ENCODE measurements at places on chromosomes 4 and X. TPM values are rescaled to one million over a fixed set of nuclear protein-coding genes. Genes with fewer than 3 reads are reported as not detected.
A peak's percentile ranks its signal among the peaks of the same experiment; 100 is the strongest.

The SORBS2 gene
- total RNA-seq: 47.7 TPM

GRCh38 chr4:151806511-151806927, 45.7 kb upstream of the GATB start:
- no peak for DNase-seq

GRCh38 chr4:1489639-1489995, 83.4 kb upstream of the NKX1-1 start:
- DNase-seq: no peak

- peak; percentile 33 for DNase-seq
Measured at GRCh38 chr4:145154573-145154972, 25.8 kb downstream of the OTUD4 start.

DNA sequence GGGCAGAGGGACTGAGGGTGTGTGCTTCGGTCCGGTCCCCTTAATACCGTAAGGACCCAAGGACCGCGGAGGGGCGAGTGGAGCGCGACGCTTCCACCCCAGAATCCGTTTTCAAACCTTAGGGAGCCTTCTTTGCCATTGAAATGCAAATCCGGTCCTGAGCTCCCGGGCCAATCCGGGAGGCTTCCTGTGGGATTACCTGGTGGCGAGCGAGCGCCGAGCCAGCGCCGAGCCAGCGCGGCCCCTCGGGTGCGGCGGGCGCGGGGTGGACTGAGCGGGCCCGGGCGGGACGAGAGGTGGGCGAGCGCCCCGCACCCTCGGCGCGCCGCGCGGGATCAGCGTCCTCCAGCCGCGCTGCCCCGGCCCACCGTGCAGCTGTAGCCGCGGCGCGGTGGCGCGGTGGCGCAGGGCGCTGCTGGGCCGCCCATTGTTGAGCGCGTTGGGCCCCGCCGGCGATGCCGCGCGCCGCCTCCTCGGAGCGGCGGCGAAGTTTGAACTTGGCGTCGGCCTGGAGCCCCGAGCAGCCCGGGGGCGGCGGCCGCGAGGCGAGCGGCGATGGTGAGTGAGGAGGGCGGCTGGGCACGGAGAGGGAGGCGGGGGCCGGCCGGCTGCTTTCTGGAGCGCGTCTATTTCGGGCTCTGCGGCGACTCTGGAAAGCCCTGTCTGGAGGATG, 208.7 kb downstream of the SOWAHB start:
- DNase-seq: peak; percentile 51

DNA sequence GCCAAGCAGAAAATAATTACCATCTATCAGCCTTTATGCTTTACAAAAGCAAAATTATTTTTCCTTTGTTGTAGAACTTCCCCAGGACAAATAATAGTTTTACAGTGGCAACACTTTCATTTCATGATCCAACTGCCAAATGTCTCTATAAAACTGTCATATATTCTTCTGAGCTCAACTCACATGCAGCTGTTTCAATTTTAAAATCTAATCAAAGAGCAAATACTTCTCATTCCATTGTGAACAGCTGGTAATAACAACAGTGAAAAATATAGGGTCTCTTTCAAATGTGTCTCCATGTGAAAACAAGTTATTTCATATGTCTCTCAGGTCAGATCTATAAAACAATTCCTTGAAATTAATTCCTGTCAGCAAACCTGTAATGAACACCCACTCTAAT, 270.6 kb upstream of the SLC7A11 start:
- DNase-seq: no peak

- DNase-seq: no peak
Measured at GRCh38 chrX:71315917-71316316, 14.4 kb downstream of the ITGB1BP2 start.

DNA sequence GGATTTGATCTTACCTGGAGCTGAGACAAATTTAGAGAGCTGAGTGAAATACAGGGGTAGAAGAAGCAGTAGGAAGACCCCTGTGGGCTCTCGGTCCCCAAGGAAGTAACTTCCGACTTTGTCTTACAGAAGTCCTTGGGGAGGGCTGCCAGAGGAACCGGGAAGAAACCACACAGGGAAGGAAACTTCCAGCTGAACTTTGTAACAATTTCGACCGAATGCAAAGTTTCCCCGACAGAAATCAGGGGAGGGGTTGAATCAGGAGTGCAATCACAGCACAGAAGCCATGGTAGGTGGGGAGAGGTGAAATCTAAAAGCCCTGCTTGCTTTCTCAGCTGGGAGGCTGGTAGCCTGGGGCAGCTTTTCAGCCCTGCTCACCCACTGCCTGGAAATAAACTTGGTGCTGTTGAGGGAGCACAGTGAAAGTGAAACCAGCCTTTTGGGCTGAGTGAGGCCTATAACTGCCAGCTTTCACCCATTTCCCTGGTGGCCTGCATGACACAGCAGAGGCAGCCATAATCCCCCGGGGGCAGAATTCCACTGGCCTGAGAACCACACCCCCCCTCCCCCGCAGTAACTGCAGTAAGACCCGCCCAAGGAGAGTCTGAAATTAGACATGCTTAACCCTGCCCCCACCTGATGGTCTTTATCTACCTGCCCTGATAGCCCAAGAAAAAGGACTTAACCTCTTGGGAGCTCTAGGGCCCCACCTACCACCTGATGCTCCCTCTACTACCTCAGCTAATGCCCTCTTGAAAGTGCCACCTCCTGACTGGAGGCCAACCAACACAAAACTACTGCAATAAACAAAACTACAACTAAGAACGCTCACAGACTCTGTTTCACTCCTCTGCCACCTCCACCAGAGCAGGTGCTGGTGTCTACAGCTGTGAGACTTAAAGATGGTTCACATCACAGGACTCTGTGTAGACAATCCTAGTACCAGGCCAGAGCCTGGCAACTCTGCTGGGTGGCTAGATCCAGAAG, 248.2 kb downstream of the PARM1 start:
- DNase-seq: peak; percentile 54
